ENCODE measurements at places on chromosomes 11 and 22.

GRCh38 chr11:19326499-19326898 is 85.8 kb upstream of the E2F8 start:
- no peak for DNase-seq

- DNase-seq, result no peak
Measured at GRCh38 chr22:17112491-17113042, 8.6 kb downstream of the TMEM121B start.

GRCh38 chr11:11563200-11563975 is 58.4 kb downstream of the GALNT18 start:
- DNase-seq, result no peak

- DNase-seq, result no peak
Measured at GRCh38 chr11:134406264-134407185, 5.5 kb downstream of the B3GAT1 start.

GRCh38 chr11:63908631-63909401 is 8.1 kb downstream of the RCOR2 start:
- DNase-seq, result no peak

- no peak for DNase-seq
Measured at GRCh38 chr11:83088965-83089364, 17.3 kb upstream of the RAB30 start.

- DNase-seq, result no peak
Measured at GRCh38 chr11:72690166-72690565, 15.9 kb upstream of the PDE2A start.

- no peak for DNase-seq
Measured at GRCh38 chr11:6022956-6023355, 7.6 kb downstream of the OR56A1 start.

- DNase-seq, result no peak
Measured at GRCh38 chr11:83720675-83721074, 434.5 kb upstream of the CCDC90B start.

GRCh38 chr11:103880968-103881367 is 155.5 kb upstream of the DDI1 start:
- DNase-seq, result no peak

DNA sequence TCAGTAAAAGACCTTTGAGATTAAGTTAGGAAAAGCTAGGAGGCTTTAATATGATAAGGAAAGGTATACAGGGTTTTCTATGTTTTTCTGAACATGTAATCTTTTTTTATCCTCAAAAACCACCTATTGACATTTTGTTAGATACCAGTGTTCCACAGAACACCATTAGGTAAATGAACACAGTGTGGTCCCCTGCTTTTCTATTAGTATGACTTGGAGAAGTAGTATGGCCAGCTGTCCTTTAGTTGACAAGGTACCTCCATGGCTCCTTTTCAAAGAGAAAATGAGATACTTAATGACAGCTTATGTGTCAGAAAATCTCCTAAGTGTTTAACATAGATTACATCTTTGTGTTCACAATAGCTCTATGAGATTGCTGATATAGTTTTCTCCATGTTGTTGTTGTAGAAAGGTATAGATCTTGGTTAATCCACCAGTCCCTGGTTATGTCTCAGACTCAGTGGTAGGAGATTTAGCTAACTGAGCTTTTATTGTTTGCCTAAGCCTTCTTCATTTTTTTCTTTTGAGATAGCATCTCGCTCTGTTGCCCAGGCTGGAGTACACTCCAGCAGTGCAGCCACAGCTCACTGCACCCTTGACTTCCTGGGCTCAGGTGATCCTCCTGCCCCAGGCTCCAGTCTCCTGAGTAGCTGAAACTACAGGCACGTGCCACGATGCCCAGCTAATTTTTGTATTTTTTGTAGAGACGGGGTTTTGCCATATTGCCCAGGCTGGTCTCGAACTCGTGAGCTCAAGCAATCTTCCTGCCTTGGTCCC is 46.0 kb downstream of the STIM1 start:
- no peak for DNase-seq

DNA sequence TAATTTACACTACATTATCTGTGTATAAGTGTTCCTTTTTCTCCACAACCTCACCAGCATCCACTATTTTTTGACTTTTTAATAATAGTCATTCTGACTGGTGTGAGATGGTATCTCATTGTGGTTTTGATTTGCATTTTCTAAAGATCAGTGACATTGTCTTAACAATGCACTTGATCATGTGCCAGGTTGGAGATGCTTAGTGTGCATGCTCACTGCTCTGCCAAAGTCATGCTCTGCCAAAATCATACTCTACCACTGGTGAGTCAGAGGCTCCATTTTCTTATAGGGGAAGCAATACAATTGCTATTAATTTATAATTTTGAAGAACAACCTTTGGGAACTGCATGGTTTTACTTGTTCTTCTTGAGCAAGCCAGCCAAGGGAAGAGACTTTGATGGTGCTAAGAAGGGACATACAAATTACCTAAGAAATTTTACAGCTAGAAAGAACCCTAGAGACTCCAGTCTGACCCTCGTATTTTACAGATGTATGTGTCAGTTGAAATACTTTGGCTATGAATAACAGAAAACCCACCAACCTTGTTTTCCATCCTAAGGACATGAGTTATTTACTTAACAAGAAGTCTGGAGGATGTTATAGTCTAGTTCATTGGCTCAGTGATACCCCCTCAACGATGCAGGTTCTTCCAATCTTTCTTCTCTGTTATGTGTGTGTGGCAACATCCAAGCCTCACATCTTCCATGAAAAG is 368.9 kb downstream of the DDX10 start:
- no peak for DNase-seq

DNA sequence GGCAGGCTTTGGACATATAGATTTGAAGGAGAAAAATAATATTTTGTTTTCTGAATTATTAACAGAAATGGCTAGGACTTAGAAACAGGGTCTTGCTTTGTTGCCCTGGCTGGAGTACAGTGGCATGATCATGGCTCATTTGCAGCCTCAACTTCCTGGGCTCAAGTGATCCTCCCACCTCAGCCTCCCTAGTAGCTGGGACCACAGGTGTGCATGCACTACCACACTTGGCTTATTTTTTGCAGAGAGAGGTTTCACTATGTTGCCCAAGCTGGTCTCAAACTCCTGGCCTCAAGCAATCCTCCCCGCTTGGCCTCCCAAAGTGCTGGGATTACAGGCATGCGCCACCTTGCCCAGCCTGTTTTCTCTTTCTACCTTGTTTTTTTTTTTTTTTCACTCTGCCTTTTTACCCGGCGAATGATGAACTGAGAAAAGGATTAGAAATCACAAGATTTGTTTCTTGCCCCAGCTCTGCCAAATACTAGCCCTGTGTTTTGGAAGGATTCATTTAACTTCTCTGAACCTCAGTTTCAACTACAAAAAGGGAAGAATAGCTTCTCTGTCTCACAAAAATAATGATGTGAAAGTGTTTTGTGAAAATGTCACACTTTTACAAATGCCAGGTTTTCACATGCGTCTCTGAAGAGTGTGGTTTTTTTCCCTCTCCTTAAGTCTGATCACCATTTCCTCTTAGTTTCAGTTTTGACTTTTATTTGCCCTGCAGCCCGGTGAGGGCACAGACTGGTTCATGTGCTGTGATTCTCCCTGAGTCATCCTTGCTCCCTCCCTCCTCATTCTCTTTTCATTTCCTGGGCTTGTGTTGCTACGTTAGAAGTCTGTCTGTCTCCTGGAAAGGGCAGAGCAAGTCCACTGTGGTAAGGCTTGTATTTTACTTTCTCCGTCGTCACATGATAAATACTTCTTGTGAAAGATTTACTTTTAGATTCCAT is 67.7 kb downstream of the BCL2L13 start:
- no peak for DNase-seq

GRCh38 chr11:66345316-66345649 is 379 bp upstream of the BRMS1 start:
- DNase-seq, result no peak

DNA sequence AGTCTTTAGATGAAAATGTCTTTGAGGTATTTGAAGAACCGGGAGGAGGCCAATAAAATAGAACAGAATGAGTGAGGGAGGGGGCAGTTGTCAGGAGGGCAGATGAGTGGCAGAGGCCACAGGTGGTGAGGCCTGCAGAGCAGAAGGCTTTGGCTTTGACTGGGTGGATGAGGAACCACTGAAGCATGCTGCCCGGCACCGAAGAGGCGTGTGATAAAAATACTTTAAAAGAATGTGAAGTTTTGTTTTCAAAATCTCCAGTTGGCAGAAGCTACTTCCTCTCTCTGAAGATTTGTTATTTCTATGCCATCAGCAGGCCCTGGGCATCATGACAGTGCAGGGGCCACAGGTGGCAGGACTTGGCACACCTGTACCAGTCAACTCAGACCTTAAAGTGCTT is 6.3 kb downstream of the MS4A12 start:
- DNase-seq, result no peak

- DNase-seq, result no peak
Measured at GRCh38 chr11:75031224-75031753, 42.6 kb downstream of the NEU3 start.

- DNase-seq, result no peak
Measured at GRCh38 chr22:30609260-30610185, 2.5 kb downstream of the TCN2 start.

DNA sequence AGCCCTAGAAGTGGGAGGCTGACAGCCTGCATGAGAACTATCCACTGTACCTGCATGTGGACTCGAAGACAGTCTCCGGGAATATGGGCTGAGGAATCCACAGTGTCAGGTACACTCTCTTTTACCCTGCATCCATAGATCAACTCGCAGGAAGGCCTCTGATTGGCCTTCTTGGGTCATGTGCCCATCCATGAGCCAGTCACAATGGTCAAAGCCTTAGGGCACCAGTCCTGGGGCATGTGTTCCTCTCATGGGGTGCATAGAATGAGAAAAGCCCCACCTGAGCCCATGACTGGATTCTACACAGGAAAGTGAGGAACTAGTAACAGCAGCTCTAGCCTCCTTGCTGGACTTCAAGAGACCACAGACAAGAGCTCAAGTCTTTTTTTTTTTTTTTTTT is 10.6 kb downstream of the ART1 start:
- no peak for DNase-seq

- DNase-seq, result no peak
Measured at GRCh38 chr11:65287601-65288000, 25.8 kb downstream of the POLA2 start.

DNA sequence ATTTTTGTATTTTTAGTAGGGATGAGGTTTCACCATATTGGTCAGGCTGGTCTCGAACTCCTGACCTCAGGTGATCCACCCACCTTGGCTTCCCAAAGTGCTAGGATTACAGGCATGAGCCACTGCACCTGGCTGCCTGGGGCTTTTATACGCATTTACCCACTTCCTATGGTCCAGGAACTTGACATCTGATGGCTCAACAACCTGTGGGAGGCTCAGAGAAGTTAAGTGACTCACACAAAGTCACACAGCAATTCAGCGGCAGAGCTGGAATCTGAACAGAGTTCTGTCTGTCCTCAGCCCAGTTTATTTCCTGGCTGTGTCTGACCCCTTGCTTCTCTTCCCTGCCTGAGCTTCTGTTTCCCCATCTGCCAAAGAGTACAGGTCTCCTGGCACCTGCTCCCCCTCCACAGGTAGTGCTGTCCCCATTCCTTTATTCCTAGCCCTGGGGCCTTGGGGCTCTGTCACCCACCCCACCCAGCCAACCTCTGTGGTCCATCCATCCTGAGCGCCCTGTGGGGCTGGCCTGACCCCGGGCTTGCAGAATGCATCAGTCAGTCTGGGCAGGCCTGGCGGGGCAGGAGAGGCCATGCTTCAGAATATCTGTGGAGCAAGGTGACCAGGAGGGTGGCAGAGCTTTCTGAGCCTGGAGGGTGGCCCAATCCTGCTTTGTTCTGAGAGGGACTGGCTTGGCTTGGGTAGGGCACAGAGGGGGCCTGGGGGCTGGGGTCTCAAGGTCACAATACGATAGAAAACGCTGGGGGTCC is 50.6 kb downstream of the CACNA1I start:
- DNase-seq, result no peak

DNA sequence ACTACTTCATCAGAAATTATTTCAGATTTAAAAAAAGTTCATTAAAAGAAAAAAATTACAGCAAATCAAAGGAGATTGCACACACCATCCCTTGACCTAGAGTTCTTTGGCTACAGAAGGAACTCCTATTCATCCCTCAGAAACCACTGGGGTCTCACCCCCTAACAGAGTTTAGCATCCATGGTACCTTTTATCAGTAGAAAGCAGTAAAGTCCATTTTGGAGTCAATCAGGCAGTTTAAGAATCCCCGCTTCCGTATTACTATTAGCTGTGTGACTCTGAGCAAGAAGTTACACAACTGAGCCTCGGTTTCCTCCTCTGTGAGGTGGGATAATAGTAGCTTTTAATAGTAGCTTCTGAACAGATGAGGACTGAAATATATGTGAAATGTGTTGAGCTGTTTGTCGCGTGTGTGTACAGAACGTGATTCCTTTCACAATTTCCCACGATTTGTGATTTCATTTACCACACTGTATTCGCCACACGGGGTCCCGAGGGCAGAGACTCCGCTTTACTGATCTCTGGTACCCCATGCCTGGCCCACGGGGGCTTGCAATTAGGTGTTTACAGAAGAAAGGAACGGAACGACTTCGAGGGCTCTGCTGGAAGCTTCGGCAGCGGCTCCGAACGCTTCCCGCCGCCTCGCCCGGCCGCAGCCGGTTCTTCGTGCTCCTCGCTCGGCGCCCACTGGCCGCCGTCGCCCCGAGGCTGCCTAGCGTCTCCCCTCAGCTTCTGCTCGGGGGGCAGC is 72.5 kb upstream of the ZBED5 start:
- DNase-seq, result no peak

DNA sequence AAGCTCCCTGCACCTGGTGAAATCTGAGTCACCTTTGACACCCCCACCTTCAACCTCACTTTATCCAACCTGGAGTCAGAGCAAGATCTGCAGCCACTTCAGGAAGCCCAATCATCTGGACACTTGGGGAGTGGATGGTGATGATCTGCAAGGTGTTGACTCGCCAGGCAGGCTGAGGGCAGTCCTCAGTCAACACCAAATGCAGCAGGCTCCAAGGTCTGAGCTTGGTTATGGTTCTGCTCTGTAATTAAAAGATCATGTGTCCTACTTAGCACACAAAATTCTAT is 446.9 kb downstream of the BRD1 start:
- DNase-seq, result no peak

- DNase-seq, result no peak
Measured at GRCh38 chr11:128621601-128622501, 34.5 kb upstream of the ETS1 start.

GRCh38 chr11:59262177-59262818 is 49.6 kb upstream of the MPEG1 start:
- DNase-seq, result no peak

GRCh38 chr11:71269603-71270511 is 17.5 kb upstream of the SHANK2 start:
- no peak for DNase-seq

DNA sequence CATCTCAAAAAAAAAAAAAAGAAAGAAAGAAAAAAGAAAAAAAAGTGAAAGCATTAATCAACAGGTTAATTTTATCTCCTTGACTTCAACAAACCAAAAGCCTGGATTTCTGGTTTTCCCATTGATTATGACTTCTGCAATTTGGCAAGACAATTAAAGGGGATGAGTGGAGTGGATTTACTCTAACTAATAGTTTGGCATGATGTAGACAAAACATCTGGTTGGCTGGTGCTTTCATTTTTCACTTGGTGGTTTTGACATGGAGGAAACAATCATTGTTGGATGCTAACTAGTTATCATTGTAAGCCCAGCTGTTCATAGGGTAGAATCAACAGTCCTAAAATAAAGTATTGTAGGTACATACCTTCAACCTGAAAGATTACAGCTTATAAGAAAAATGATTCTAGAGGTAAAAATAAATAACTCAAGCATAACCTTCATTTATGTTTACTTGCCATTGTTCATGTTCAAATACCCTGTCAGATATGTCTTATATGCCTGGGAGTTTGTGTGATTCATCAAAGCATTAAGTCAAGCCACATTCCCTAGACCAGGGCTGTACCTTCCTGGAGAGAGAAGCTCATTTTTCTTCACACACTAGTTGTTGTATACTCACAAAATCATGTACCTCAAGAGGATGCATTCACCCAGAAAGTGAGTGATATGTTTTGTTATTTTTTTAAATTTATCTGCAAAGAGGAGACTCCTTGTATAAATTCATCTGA is 15.1 kb downstream of the FIBIN start:
- DNase-seq, result no peak
